ENCODE measurements at places on chromosomes 1 and 21.

GRCh38 chr1:95311762-95312161 is 77.8 kb downstream of the RWDD3 start:
- DNase-seq: no peak

GRCh38 chr1:226454349-226454748 is 46.5 kb upstream of the PARP1 start:
- no peak for DNase-seq

DNA sequence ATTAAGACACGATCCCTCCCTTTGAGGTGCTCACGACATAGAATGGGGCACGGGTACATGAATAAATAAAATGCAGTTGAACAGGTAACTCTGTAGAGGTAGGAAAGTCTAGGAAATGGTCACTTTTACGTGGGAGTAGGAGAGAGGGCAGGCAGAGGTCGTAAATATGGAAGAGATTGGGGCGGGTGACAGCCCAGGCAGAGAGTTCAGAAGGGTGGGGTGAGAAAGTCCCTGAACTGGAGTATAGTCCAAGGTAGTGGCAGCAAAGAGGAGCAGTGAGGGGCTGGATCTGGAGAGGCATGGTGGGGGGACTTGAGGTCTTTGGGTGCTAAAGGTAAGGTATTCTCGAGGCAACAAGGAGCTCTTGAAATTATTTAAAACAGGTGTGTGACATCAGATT is 147.9 kb downstream of the C1orf21 start:
- no peak for DNase-seq

DNA sequence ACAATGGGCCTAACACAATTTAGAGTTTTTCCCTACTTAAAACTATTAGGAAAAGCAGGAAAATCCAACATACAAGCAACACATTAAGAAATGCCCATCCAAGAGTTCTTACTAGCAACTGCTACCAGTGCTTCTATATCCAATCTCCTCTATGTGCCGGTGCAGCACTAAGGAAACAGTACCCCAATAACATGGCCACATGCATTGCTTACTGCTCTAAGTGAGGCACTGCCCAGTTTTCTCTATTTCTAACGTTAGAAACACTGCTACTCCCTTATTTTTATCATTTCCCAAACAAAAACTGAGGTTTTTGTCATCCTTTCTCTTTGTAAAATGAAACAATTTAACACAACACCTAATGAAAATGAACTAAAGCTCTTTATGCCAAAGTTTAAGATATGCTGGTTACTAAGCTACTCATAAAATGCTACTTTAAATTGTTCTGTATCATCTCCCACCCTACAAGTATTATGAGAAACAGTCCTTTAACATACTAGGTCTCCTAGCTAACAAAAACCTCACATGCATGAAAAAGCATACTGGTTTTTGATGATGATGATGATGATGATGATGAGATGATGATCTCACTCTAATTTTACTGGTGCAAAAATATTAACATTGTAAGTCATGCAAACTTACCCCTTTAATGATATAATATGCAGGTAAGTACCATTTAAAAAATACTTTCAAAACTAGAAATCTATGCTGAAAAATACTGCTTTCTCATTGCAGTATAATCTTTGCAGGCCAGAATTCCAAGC is 90.7 kb upstream of the TTC39A start:
- DNase-seq: no peak

GRCh38 chr1:79899914-79900313 is 893.4 kb upstream of the ADGRL4 start:
- DNase-seq: no peak

DNA sequence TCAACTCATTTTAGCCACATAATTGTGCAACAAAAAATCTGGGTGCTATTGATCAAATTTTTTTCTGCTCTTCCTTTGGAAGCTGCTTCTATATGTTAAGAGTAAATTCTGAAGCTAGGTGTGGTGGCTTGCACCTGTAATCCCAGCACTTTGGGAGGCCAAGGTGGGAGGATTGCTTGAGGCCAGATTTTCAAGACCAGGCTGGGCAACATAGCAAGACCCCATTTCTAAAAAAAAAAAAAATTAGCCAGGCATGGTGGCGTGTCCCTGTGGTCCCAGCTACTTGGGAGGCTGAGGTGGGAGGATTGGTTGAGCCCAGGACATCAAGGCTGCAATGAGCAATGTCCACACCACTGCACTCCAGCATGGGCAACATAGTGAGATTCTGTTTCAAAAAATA is 24.3 kb upstream of the RSBN1 start:
- no peak for DNase-seq

- DNase-seq: no peak
These were observed 215.1 kb downstream of the S1PR1 start for GRCh38 chr1:101451888-101452287.

GRCh38 chr1:12654657-12655056 is 10.8 kb downstream of the AADACL4 start:
- DNase-seq: no peak

DNA sequence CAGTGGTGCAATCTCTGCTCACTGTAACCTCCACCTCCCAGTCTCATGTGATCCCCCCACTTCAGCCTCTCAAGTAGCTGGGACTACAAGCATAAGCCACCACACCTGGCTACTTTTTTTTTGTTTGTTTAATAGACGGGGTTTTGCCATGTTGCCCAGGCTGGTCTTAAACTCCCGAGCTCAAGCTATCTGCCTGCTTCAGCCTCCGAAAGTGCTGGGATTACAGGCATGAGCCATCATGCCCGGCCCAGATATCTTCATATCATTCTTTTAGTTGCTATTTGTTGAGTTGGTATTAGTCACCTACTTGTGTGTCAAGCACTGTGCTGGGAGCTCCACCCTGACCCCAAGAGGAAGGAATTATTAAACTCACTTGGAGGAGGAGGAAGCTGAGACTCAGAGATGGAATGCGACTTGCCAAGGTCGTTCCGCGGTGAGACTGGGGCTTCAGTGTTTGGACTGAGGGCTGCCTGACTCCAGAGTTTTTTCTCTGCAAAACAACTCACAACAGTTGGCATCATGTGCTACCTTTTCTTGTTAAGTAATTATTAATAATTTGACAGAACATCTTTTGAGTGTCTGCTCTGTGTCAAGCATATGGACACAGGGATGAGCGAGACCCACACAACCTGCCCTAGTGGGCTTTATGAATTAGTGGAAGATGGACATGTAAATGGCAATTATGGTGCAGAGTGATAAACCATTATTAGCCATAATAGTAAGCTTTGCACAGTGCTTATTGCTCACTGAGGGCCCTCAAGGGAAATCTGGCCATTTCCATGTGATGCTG is 132.0 kb downstream of the FOXD2 start:
- no peak for DNase-seq

DNA sequence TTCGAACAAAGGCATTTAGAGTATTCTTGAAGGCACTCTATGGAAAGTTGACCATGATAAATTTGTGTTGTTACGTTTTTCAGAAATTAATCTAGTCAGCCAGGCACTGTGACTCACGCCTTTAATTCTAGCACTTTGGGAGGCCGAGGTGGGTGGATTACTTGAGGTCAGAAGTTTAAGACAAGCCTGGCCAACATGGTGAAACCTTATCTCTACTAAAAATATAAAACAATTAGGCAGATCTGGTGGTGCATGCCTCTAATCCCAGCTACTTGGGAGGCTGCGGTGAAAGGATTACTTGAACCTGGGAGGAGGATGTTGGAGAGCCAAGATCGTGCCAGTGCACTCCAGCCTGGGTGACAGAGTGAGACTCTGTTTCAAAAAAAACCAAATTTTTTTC is 130.6 kb upstream of the BRINP3 start:
- DNase-seq: no peak

- no peak for DNase-seq
These were observed 55.3 kb downstream of the MRPS6 start for GRCh38 chr21:34128674-34129038.

DNA sequence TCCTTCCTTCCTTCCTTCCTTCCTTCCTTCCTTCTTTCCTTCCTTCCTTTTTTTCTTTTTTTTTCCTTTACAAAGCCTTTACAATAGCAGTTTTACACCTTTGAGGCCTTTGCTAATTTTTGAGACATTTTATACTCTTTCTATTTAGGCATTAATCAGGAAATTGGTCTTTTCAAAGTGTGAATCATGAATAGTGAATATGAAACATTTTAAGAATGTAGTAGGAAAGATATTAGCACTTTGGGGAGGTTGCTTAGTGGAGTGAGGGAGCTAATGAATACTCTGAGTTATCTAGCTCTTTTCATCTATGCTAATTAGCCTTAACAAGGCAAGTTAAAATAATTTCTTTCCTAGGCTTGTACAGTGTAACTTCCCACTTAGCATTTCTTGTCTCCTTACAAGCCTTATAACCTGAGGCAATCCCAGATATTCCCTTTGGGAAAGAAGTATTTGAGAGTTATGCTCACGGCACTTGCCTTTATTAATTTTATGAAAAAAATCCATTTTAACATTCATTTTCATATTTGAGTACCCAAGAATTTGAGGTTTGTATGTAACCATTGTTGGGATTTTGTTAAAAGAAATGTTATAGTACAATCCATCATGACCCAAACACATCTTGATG is 122.6 kb downstream of the NTNG1 start:
- DNase-seq: no peak

DNA sequence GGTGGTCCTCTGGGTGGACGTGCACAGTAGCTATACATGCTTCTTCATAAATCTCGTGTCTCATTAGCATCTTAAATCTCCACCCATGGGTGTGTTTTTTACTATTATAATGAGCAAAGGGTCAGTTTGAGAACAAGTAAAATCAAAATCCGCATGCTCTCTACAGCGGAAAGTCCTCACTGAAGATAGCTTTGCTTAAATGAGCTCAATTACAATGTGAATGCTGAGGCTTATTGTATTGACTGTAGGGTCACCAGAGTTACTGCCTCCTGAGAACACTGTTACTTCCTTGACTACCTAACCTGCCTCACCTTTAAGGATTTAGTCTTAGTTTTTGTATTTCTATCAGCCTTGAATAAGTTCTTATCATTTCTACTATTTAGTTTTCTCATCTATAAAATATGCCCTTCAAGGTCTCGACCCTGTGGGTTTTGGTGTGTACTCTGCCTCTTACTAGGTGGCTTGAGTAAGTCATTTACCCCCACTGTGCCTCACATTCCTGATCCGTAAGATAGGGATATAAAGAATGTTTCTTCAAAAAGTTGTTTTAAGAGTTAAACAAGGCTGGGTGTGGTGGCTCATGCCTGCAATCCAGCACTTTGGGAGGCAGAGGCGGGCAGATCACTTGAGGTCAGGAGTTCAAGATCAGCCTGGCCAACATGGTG is 7.9 kb downstream of the SLAMF7 start:
- no peak for DNase-seq

DNA sequence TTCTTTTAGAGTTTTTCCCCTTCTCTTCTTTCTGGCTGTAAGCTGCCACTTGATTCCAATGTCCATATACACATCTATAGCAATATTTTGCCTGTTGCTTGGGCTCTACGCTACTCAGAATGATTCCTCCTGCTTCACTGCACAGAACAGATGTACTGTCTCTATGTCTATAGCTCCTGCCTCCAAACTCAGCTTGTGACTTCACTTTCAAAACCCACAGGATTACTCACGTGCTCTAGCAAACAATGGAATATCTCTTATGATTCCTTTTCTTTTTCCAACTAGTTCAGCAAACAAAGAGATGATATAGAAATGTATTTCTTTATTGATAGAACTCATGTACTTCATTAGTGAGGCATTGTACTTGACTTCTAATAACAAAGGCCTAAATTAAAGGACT is 80.5 kb upstream of the SOX13 start:
- no peak for DNase-seq

- no peak for DNase-seq
These were observed 345.5 kb downstream of the SMYD3 start for GRCh38 chr1:246161626-246162025.

GRCh38 chr1:116889380-116889779 is 20.3 kb upstream of the PTGFRN start:
- no peak for DNase-seq

- DNase-seq: no peak
These were observed 170.6 kb downstream of the PDE4B start for GRCh38 chr1:65963156-65963888.

GRCh38 chr1:223872308-223872901 is 26.7 kb upstream of the TP53BP2 start:
- no peak for DNase-seq

DNA sequence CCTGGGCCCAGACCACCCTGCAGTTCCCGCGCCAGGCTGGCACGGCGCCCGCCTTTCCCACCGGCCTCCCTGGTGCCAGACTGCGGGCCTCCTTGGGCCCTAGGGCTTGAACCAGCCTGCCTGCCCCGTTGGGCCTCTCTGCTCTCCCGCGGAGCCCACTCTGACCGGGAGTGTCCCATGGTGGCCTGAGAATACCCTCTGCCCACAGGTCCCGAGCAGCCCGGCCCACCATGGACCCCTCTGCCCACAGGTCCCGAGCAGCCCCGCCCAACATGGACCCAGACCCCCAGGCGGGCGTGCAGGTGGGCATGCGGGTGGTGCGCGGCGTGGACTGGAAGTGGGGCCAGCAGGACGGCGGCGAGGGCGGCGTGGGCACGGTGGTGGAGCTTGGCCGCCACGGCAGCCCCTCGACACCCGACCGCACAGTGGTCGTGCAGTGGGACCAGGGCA is 7.9 kb downstream of the MIB2 start:
- no peak for DNase-seq

- DNase-seq: no peak
These were observed 48.1 kb downstream of the ELAPOR1 start for GRCh38 chr1:109161858-109162606.

- DNase-seq: no peak
These were observed 7.0 kb downstream of the TNFRSF18 start for GRCh38 chr1:1199141-1199960.

DNA sequence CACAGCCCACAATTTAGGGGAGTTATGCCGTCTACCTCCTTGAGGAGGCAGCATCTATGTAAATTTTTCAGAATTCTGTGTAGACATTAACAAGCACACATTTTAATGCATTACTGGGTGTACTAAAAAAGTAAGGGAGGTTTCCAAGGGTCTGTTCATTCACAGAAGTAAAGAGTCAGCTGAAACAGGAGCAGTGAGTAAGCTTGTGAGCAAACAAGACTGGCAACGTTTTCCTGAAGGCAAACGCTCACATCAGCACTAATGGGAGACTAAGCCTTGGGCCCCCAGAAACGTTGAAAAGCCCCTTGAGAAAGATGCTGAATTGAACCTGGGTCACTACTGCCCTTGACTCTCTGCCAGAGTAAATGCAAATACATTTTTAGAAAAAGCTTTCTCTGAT is 25.7 kb downstream of the RPRD2 start:
- no peak for DNase-seq

GRCh38 chr1:185442050-185442449 is 125.0 kb upstream of the IVNS1ABP start:
- DNase-seq: no peak

DNA sequence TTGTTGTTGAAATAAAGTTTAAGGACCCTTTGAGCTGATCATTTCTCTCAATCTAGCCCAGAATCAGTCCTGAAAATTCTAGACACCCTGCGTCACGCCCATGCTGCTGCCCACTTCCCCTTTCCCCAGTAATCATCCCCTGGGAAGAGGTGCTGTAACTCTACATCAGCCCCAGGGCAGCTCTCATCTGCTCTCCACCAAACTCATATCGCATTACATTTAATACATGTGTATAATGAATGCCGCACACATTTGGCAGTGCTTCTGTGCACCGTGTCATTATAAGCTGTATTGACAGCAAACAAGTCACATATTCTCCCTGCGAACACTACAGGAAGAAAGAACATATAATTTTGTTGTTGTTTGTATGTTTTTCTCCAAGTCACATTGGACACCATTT is 539.7 kb upstream of the DAB1 start:
- DNase-seq: no peak

GRCh38 chr21:28627691-28628090 is 365.0 kb downstream of the LTN1 start:
- DNase-seq: no peak

GRCh38 chr1:22210176-22210575 is 67.3 kb upstream of the WNT4 start:
- DNase-seq: no peak
